ENCODE measurements at places on chromosomes 7 and 10.

DNA sequence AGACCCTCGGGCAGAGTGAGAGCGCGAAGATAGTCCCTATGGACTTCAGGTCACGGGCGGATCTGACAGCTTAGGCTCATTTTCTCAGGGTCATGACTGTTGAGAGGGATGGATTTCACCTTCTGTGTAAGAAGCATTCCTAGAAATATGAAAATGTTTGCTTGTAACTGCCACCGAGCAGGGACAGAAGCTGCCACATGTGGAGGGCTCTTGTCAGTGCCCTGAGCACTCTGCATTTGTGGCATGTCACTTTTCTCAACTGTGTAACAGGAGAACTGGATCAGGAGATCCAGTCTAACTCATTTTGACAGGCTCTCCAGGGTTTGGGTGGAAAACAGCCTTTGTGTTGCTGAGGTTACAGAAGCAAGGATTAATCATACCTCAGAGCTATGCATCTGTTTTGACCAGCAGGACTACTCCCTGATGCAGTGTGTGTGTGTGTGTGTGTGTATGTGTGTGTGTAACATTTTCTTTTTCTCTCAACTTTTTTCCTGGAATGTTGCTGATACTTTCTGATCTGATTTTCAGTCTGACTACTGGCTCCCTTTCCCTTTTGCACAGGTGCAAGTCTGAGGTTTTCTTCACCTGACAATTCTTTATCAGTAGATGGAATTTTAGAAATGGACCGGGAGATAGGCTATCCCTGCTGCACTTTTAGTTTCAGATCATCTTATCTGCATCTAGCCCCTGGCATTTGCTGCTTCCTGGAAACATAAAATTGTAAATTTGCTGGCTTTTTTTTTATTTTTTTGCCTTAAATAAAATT, 183.3 kb downstream of the STK31 start:
- DNase-seq: peak; percentile 84

DNA sequence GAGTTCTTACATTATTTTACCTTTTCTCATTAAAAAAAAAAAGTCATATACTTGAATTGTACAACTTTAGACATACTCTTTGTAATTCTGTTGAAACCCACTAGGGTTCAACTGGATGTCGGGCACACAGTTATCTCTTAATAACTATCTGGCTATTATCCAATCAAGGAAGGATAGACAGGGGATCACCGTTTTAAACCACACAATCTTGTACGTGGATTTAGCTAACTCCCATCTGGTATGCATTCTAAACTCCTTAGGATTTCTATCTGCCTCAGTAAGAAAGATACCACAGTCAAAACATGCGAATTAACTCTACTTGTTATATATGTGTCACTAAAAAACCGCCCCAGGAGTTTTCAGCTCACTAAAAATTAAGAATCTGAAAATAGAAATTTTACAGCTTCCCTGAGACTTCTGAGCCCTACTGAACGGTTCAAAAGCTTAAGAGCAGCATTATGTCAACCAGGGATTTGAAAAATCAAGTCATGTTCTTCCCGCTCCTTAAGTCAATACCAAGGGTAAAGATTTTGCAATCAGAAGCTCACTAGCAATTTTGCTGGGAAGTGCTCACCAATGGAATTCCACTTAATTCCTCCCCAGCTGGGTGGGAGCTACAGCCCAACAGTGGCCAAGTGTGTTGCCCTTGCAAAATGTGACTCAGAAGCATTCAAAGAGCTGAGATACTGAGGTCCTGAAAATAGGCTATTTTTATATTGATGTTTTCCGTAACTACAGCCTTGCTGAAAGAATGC, 267.0 kb downstream of the FRMD4A start:
- DNase-seq: peak; percentile 22

GRCh38 chr10:89793649-89794254, 92.4 kb downstream of the KIF20B start:
- peak; percentile 92 for DNase-seq

DNA sequence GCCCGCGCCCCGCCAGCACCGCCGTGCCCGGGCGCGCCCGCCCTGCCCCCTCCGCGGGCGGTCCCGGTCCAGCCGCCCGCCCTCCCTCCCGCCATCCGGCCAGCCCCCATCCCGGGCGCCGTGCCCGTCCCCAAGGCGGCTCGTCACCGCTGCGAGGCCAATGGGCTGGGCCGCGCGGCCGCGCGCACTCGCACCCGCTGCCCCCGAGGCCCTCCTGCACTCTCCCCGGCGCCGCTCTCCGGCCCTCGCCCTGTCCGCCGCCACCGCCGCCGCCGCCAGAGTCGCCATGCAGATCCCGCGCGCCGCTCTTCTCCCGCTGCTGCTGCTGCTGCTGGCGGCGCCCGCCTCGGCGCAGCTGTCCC, at the start of gene HTRA1:
HTRA1 (plus strand) TSS at position 187 of the 362 bp plus-strand sequence; CDS start at position 287, 100 bp downstream.
- peak; percentile 74 for DNase-seq

DNA sequence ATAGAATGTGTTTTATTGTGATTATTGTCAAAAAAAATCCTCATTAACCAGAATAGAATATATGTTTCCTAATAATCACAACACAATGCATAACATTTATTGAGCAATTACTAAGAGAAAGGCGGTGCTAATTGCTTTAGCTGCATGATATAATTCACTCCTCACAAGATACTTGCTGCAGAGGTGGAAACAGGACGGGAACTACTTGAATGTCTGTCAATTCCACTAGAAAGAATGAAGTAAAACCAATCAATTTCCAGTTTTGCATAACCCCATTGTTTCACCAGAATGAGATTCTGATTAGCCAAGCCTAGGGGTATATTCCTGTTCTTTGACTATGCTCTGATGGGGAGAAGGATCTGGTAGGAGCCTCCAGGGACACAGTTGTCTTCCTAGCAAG, 239.1 kb upstream of the NRP1 start:
- DNase-seq: no peak

DNA sequence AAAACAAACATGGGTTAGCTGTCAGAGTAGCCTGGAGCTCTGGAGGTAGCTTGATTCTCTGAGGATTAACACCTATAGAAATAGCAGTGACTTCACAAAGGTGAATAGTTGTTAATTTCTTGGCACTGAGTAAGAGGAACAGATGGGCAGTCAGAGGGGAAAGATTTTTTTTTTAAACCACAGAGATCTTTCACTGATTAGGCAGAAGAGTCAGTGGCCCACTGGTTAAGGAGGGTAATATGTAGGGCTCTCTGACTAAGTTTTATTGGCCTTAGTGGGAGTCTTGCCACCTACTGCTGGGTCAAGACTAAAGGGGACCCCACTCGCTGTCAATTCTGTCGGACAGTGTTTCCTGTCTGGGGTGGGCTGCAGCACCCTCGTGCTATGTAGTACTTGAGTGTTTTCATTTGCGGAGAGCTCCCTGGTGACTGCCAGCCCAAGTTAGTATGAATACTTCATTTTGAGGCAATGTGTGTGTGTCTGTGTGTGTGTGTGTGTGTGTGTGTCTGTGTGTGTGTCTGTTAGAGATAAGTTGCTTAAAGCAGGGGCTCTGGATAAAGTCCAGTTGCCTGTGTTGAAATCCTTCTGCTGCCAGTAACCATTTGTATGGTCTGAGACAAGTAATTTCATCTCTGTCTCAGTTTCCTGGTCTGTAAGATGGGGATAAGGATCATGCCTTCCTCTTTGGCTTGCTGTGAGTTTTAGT, 145.2 kb downstream of the ARID5B start:
- peak; percentile 26 for DNase-seq

- DNase-seq: no peak
Measured at GRCh38 chr7:128119036-128119435, 87.8 kb upstream of the LRRC4 start.

- no peak for DNase-seq
Measured at GRCh38 chr10:14658331-14659127, 116.2 kb downstream of the FAM107B start.

GRCh38 chr7:133827707-133828623, 299.2 kb upstream of the LRGUK start:
- DNase-seq: peak; percentile 80

DNA sequence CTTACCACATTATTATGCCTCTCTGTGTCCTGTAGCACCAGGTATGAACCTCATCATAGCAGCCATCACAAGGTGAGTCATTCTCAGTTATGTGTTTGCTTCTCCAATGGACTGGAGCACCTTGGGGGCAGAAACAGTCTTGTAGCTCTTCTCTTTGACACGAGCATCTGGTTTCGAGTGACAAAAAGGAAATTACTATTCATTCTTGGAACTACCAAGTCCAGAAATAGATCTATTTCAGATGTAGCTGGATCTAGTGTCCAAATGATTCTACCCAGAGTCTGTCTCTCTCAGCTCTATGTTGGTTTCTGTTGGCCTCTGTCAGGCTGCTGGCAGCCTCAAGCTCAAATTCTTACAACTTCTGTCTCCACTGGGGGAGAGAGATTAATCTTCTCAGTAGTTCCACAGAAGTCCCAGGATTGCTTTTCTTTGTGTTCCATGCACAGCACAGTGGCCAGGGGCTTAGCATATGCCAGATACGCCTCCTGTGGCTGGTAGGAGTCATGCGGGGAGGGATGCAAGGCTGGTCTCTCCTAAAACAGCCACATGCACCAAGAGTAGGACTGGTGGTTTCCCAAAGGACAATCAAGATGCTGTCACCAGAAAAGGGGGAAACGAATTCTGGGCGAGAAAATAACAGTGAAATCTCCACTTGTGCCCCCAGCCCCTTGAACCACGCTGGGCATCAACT, 37.2 kb upstream of the PAPSS2 start:
- no peak for DNase-seq

DNA sequence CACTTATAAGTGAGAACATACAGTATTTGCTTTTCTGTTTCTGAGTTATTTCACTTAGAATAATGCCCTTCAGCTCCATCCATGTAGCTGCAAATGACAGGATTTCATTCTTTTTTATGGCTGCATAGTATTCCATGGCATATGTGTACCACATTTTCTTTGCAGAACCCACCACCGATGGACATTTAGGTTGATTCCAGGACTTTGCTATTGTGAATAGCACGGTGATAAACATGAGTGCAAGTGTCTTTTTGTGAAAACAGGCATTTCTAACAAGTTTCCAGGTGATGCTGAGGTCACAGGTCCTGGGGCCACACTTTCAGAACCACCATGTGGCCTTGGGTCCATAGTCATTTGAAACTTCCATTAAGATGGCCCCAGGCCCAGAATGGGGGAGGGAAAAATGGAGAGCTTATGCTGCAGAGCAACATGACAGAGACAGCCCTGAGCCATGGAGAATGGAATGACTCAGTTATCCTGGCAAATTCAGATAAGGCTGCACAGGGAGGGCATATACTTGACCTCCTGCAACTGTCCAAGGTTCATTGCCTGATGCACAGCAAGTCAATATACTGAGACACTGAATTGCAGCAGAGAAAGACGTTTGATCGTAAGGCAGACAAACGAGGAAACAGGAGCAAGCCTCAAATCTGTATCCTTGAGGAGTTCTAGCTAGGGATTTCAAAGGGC, 248.0 kb upstream of the GALNT17 start:
- DNase-seq: no peak

GRCh38 chr7:106203473-106203872, 81.3 kb downstream of the NAMPT start:
- DNase-seq: no peak

- no peak for DNase-seq
Measured at GRCh38 chr7:120991161-120991560, 2.6 kb downstream of the CPED1 start.

GRCh38 chr10:19570991-19571390, 245.2 kb upstream of the PLXDC2 start:
- no peak for DNase-seq

- no peak for DNase-seq
Measured at GRCh38 chr10:84333864-84334451, 5.6 kb downstream of the CCSER2 start.

DNA sequence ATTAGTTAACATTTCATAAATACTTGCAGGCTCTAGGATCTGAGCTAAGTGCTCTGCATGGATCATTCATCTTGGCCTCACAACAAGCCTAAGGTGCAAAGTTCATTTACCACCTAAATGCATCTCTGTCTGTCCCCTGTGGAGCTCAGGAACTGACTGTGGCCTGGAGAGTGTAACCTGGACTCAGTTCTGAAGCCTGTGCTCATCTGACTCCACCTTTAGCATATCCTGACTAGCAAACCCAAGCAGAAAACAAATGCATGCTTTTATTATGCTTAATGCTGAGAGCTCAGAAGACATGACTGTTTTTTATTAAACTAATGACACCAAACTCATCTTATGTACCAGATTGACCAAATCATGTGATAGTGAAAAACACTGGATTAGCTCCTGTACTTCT, 245.6 kb upstream of the INHBA start:
- DNase-seq: no peak

GRCh38 chr7:131061158-131061557, 266.5 kb upstream of the MKLN1 start:
- DNase-seq: no peak

GRCh38 chr7:35424869-35425495, 171.1 kb upstream of the TBX20 start:
- DNase-seq: peak; percentile 66

DNA sequence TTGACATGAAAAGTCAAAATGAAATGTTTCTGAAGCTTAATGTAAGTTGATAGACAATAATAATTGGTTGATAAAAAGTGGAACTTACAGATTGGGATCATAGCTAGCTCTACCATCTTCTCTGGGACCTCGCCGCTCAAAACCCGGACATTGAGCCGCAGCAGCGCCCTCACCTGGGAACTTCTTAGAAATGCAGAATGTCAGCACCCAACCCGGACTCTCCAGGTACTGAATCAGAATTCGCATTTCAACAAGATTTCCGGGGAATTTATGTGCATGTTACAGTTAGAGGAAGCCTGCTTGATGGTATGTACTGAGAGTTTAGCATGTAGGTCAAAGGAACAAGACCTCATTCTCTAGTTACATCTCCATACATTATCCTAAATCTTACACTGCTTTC, 36.7 kb upstream of the ABLIM1 start:
- no peak for DNase-seq

- DNase-seq: no peak
Measured at GRCh38 chr10:48792687-48793096, 108.0 kb downstream of the WDFY4 start.

- DNase-seq: no peak
Measured at GRCh38 chr7:96359876-96360275, 38.0 kb upstream of the SLC25A13 start.

Data from eye (tissue), 1 donor.